ENCODE measurements at places on chromosomes 16 and 17.

- no peak for DNase-seq
Measured at GRCh38 chr16:82585675-82586074, 41.1 kb upstream of the CDH13 start.

DNA sequence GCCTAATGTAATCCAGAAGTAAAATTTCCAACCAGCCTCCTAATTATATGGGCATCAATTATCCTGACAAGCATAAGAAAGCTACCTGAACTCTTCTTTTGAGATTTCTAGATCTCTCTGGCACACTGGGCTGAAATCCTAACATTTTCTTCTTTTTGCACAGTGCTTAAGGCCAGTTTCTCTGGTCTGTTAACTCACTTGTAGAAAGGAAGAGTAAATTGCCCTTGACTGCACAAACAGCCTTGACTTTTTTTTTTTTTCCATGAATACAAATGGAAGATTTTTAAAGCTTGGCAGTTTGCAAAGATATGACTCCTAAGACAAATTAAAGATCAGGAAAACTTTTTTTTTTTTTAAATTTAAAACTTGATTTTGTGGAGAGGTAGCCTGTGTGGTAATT lies 291.2 kb upstream of the MON1B start:
- DNase-seq: no peak

- DNase-seq: no peak
Measured at GRCh38 chr17:70523426-70523825, 354.1 kb downstream of the KCNJ2 start.

- DNase-seq: no peak
Measured at GRCh38 chr17:37103231-37103630, 154.5 kb downstream of the AATF start.

- DNase-seq: no peak
Measured at GRCh38 chr17:73072219-73072962, 20.1 kb downstream of the SLC39A11 start.

DNA sequence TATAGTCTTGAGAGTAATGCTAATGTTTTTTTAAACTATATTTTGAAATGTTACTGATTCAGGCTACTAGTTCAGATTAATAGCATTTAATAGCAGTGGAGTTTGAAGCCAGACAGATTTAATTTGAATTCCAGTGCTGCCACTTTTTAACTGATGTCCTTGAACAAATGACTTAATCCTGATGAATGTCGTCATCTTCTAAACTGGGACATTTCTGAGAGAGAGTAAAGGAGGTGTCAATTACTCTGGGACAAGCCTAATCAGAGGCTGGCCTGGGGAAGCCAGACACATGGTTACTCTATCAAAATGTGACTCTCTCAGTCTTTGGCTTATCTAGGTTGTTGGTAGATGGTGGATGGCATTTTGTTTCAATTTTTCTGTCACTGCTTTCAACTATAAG lies 246.7 kb downstream of the HS3ST3A1 start:
- no peak for DNase-seq

GRCh38 chr17:77096570-77097214 lies 44.1 kb upstream of the SEC14L1 start:
- no peak for DNase-seq

DNA sequence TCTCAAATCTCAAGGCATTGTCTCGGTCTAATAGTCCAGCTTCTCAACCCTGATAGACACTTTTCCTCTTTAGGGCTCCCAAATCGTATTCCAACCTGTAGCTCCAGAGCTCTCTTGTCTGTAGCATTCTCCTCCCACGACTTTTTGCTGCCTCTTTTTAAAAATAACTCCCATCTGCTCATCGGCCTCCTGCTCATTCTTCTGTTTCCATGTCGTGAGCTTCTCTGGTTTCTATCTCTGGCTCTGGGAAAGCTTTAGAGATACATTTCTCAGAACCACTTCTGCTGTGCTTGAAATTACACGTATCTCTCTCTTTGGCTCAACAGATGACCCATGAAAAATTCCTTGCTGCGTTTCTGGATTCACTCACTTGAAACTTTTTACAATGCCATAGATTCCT lies 609.6 kb upstream of the C16orf82 start:
- no peak for DNase-seq

DNA sequence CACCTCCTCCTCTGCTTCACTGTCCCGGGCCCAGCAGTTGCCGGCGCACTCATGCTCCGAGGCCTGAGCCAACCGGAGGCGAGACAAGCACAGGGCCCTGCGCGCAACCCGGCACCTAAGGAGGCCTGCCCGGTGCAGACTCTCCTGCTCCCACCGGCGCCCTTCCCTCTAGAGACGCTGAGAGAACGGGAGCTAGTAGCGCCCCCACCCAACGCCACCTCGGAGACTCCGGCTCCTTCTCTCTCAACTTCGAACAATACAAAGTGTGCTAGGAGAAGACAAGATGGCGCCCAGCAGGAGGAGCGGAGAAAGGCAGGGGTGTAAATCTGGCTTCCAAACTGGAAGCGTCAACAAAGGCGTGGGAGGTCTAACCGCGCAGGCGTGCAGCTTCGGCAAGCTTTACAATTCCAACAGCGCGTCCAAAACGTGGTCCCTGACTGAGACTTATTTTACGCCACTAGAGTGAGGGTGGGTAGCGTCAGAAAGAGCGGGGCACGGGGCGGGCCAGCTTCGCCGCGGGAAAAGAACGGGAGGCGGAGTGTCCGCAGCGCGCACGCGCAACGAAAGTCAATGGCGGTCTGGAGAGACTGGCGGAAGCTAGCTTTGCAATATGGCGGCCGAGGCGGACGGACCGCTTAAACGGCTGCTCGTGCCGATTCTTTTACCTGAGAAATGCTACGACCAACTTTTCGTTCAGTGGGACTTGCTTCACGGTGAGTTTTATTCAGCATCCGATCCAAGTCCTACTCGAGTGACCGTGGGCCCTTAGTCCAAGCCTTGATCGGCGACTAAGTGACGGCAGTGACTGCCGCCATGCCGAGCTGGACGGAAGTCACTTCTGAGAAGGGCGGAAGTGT lies at the start of gene MPDU1:
MPDU1 (plus strand) TSS at position 600 of the 857 bp plus-strand sequence; CDS start at position 611, 11 bp downstream.
- DNase-seq: peak; percentile 91

- no peak for DNase-seq
Measured at GRCh38 chr16:19808061-19808641, 76.5 kb downstream of the GPRC5B start.

GRCh38 chr17:80891397-80892018 lies 100.1 kb upstream of the CHMP6 start:
- peak; percentile 59 for DNase-seq

DNA sequence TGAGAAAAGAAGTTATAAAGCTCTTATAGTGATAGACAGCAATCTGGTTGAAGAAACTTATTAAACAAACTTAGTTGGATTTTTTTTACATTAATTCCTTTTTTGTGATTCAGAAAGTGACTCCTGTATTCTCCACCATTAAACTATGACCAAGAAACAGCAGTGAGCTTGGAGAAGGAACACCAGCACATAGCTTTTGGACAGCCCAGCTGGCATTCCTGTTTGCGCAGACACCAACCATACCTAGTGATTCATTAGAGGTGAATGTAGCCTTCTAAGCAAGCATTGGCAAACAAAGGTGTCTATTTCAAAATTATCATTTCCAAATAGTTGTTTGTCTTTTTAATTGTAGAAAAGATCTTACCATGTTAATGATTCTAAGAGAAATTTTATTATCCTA lies 94.4 kb downstream of the STXBP4 start:
- no peak for DNase-seq

GRCh38 chr16:17397499-17397891 lies 73.3 kb downstream of the XYLT1 start:
- DNase-seq: no peak

DNA sequence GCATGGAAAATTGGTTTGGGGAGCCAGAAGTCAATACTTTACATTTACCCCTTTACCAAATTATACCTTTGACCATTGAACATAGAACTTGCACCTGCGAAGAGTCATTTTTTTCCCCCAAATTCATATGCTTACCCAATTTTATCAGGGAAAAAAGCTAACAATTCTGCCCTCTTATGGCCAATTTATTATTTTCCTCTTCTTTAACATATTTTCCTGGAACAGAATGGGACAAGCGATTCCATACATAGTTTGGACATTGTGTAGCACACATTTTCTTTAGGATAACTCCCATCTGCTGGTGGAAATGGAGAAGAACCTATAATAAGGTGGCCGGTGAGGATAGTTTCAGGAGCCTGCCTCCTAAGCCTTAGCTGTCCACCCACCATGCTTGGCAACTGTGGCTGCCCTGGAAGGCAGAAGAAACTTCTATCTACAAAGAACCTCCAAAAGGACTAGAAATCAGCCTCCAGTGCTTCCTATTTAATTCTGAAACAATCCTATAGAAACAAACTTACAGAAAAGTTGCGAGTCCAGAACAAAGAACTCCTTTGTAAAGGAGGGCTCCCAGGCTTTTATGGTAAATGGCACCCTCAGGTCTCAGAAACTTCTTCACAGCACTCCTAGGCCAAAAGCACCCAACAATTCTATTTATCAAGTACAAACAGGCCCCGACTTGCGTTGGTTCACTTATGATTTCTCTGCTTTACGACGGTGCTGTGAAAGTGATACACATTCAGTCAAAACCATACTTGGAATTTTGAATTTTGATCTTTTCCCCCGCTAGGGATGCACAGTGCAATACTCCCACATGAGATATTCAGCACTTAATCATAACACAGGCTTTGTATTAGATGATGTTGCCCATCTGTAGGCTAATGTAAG lies 64.1 kb upstream of the CACNG4 start:
- no peak for DNase-seq

- no peak for DNase-seq
Measured at GRCh38 chr17:4327606-4328005, 38.9 kb downstream of the UBE2G1 start.

DNA sequence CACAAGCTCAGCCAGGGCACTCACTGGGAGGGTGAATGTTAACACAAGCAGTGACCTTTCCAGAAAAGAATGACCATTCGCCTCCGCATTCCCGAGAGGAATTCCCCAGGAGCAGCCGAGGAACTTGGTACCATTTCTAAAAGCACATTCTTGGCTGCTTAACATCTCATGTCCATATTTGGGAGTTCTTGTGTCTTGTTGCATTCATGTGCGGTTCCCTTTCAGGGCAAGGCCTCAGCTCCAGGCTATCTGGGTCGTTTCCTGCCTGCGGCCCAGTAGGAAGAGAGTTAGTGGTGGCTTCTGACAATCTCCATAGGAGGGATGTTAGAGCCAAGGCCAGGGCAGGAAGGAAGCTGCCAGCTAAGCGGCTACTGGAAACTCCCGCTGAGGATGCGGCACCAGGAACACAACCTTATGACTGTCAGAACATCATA lies 27.8 kb upstream of the MEAK7 start:
- no peak for DNase-seq

GRCh38 chr17:9446528-9446927 lies 129.1 kb downstream of the STX8 start:
- no peak for DNase-seq

GRCh38 chr17:77099997-77100396 lies 40.8 kb upstream of the SEC14L1 start:
- DNase-seq: no peak

DNA sequence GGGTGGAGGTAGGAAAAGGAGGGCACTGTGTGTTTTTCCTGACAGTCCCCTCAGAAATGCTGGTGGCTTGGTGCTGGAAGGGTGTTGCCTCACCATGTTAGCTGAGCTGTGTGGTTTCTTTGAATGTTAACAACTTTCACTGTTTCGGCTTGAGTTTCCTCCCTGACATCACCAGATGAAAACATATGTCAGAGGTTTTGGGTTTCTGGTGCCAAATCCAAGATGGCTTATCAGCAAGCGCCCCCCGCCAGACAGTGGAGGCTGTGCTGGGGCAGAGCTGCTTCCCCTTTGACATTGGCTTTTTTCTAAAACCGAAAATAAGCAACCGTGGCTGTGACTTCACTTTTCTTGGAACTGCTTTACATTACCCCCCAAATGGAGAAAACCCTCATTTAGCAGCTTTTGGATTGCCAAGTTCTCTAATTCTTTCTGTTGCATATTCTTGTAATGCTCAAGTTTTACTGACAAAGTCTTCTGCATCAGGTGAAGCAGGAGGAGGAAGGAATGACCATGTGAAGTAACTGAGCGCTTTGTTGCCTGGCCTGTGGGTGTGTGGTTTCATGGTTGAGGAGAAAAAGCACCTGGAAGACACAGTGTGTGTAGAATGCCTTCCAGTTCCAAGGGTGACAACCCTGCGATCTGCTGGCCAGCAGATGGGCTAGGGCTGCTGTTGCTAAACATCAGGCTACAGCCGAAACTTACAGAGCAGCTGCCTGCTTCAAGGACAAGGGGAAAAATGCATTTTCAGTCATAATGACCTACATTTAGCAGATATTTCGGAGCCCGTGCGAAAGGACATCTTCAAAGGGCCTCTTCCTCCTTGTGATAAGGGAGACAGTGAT lies 9.7 kb downstream of the RMI2 start:
- DNase-seq: peak; percentile 77

- DNase-seq: peak; percentile 29
Measured at GRCh38 chr17:35243561-35244340, 879 bp downstream of the SLFN5 start.

GRCh38 chr16:27317320-27317719 lies 3.5 kb downstream of the IL4R start:
- DNase-seq: no peak

GRCh38 chr17:33551911-33552310 lies 258.8 kb upstream of the ASIC2 start:
- no peak for DNase-seq

- no peak for DNase-seq
Measured at GRCh38 chr17:28493460-28493859, 12.7 kb upstream of the FOXN1 start.

- DNase-seq: no peak
Measured at GRCh38 chr16:57271867-57272495, 12.5 kb downstream of the PLLP start.

GRCh38 chr17:36812762-36813161 lies 124.5 kb upstream of the LHX1 start:
- no peak for DNase-seq

DNA sequence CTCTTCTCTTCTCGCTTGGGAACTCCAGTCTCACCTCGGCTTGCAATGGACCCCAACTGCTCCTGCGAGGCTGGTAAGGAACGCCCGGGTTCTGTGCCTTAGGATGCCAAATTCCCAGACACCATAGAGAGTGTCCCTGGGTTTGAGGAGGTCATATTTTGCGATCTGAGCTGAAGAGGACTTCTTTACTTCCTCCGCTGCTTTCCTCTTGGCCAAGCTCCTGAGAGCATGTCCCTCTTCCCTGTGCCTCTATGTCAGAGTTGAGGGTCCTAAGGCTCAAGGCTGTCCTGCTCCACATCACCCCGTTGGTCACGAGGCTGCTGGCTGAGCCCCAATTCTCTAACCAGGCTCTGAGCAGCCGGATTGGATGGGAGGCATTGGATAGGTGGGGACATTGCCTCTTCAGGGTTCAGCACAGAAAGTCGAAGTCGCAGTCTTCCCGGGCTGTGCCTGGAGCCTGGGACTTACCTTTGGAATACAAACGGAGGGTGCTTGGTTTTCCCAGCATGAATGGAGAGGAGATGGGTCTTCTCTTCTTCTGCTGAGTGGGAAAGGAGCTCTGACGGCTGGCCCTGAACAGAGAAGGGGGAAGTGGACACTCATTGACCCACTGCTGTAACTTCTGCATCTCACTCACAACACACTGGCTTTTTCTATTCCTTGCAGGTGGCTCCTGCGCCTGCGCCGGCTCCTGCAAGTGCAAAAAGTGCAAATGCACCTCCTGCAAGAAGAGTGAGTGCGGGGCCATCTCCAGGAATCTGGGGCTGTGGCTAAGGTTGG lies 416 bp downstream of the MT1H start:
- DNase-seq: no peak

GRCh38 chr16:27267037-27267677 lies 1.4 kb downstream of the NSMCE1 start:
- no peak for DNase-seq
